ENCODE measurements at places on chromosomes 4 and X. TPM values are rescaled to one million over a fixed set of nuclear protein-coding genes. Genes with fewer than 3 reads are reported as not detected.

Gene SUPT20HL1
- total RNA-seq: not detected

Gene DKK2
- total RNA-seq: not detected

Gene MAGEA9B
- not detected for total RNA-seq

Gene CFI
- total RNA-seq: 0.75 TPM

Gene MAGEC1
- 0.02 TPM for total RNA-seq

Gene CXCL10
- not detected for total RNA-seq

Gene RUFY3
- 7.7 TPM for total RNA-seq

Gene SASH3
- total RNA-seq: not detected

Gene RASL11B
- total RNA-seq: 0.07 TPM

Gene P2RY8
- total RNA-seq: 0.02 TPM

Gene SGCB
- 18.8 TPM for total RNA-seq

Gene MAGEB10
- total RNA-seq: not detected

Gene NEUROG2
- total RNA-seq: not detected

Gene COL25A1
- total RNA-seq: not detected

Gene TMEM144
- 4.5 TPM for total RNA-seq

Gene KCNE5
- total RNA-seq: 0.14 TPM

Gene CLDN22
- total RNA-seq: not detected

Gene SMIM10L2A
- total RNA-seq: 0.19 TPM

Gene TSPAN7
- 2.9 TPM for total RNA-seq

Gene GBA3
- not detected for total RNA-seq

Gene CHRDL1
- total RNA-seq: not detected

Gene SYP
- total RNA-seq: 2.2 TPM

Gene ZNF595
- 15.2 TPM for total RNA-seq

Gene SHROOM4
- total RNA-seq: not detected

Gene P2RY4
- total RNA-seq: not detected

Gene DCTD
- total RNA-seq: 76.8 TPM

Gene IL1RAPL2
- not detected for total RNA-seq

Gene GPRIN3
- total RNA-seq: 5.7 TPM

Gene WDR17
- 2.0 TPM for total RNA-seq

All from A549 treated with RU486 at 1 μM for 4 hours (cell line).